ENCODE measurements at places on chromosomes 3 and 15.

DNA sequence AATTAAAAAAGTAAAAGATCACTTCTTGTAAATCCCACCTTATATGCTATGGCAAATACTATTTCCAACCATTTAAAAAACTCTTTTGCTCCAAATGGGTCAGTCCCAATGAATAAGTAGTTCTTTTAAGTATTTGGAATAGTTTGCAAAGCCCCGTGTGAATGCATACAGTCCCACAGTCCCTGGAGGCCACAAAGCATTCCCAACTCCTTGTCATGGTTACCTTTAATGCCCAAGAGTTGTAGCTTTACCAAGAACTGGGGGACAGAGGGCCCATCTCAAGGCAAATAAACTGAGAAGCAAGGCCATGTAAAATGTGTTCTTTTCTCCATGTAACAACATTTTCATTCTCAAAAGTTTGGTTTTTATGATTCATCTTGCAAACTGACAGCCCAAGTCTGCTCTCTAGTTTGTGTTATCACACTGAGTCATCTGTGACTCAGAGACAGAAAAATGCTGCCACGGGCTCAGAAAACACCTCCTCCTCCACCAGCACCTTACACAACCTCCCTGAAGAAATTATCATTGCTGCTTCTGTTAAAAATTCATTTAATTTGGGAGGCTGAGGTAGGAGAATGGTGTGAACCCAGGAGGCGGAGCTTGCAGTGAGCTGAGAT lies 336.2 kb downstream of the ERC2 start:
- DNase-seq = peak; percentile 0

DNA sequence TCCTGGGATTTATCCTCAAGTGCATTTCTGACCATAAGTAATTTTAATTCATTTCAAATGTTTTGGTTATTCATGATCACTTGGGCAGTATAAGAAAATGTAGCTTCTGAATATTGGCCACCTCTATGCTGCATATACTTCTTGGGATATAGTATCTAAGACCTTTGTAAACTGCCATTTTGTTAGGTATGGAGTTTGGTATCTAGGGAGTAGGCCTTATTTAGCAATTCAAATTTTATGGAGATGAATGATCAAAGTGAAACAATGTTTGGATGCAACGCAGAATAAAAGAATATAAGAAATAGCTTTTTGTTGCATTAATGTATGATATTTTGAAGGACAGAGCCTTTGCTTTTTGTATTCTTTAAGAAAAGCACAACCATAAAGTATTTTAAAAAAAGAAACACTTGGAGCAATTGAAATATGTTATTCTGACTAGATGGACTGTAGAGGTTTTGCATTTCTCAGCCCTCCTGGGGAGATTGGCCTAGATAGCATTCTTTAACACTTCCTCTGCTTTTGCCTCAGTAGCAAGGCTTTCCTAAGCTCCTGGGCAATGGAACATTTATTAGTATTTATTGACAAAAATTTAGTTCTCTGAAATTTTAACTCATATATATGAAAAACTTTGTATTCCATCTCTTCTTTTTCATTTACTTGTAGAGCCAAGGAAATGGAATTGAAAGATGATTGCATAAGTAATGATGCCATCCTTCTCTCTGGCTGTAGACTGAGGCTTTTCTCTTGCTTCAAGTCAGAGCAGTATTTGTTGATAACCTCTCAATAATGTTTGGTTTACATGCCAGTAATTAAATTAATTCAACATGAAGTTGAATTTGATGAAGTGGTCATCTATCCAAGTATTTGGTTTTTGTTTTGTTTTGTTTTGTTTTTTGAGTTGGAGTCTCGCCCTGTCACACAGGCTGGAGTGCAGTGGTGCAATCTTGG lies 61.8 kb upstream of the UTS2B start:
- DNase-seq = no peak

- DNase-seq = no peak
Observed at GRCh38 chr15:41484937-41485625, 8.6 kb upstream of the ITPKA start.

GRCh38 chr3:70426071-70426470 lies 113.6 kb upstream of the MDFIC2 start:
- no peak for DNase-seq

- DNase-seq = no peak
Observed at GRCh38 chr15:62968699-62969098, 73.8 kb upstream of the TPM1 start.

- no peak for DNase-seq
Observed at GRCh38 chr3:46926447-46926846, 48.9 kb downstream of the PTH1R start.
